ENCODE measurements at places on chromosomes 2 and 18.
A peak's percentile ranks its signal among the peaks of the same experiment; 100 is the strongest.

- DNase-seq = no peak
Observed at GRCh38 chr18:21483051-21483450, 117.5 kb downstream of the ESCO1 start.

DNA sequence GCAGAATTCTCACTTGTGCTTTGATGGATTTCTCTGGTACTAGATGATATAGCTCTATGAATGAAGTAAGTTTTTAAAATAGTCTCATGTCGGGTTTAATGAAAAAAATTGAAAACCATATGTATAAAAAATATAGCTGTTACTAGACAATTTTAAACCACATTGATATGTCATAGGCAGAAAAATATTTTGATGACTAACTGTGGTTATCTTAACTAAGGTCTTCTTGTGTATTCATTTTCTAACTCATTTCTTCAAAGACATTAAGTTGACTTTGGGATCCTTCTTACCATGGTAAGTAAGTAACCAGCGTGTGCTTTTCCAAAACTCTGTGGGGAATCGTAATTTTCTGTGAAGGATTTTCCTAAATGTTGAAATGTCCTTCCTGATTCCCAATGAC, 160.9 kb upstream of the COL3A1 start:
- DNase-seq = peak; percentile 92

DNA sequence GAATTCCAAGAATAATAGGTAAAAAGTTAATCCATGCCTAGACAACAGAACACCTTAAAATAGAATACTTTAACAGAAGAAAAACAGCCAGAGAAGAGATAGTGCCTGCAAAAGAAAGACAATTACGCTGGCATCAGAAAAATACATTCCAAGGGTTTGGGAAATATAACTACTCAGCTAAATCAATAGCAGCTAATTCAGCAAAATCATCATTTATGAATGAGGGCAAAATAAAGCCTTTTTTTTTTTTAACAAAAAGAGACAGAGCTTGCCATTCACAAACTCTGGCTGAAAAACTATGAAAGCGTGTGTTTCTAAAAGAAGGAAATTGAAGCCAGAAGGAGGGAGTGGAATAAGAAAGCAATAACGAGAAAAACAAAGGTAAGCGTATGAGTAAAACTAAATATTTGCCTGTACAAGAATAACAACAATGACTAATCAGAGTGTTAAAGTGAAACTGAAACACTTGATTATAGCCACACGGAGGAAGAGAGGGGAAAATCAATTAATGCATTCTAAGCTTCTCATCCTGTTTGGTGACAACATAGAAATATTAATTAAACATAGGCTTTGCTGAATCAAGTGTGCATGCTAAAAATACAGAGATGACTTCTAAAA, 90.2 kb downstream of the EHD3 start:
- no peak for DNase-seq

DNA sequence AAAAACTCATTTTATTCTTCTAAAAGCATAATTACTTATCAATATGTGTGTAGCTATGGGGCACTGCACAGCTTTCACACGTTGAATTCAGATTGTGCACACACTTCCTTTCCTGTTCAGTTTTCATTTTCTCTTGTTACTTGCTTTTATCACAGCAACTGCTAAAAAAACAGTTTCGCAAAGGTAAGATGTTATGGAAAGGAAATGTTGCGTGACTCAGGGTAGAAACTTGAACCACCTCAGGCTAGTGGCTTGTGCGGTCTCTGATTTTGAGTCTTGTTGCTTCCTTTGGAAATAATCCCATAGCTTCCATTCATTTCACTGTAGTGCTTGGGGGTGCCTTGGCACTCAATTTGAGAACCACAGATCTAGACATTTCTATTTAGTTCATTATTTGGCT, 171.9 kb downstream of the FMNL2 start:
- peak; percentile 54 for DNase-seq

- no peak for DNase-seq
Observed at GRCh38 chr2:84858123-84858522, 22.8 kb downstream of the TRABD2A start.

- no peak for DNase-seq
Observed at GRCh38 chr2:70834106-70834505, 1.5 kb downstream of the CD207 start.

DNA sequence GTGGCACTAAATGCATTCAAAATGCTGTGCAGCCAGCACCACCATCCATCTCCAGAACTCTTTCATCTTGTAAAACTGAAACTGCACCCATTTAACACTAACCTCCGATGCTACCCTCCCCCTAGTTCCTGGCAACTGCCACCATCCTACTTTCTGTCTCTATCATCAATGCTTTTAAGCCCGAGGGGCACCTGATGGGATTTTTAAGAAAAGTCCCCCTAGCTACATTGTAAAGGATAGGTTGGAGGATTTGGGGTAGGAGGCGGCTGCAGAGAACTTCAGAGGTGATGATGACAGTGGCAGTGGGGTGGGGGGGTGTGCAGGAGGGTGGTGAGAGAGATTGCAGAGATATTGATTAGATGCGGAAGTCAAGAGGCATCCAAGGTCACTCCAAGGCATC, 10.8 kb upstream of the YWHAQ start:
- DNase-seq = no peak

GRCh38 chr2:98473995-98474780, 29.5 kb downstream of the INPP4A start:
- no peak for DNase-seq

- peak; percentile 8 for DNase-seq
Observed at GRCh38 chr18:72652990-72653593, 109.0 kb upstream of the CBLN2 start.

GRCh38 chr2:159894145-159894838, 96.3 kb upstream of the CD302 start:
- no peak for DNase-seq

- DNase-seq = peak; percentile 8
Observed at GRCh38 chr2:201233192-201233811, 27.0 kb upstream of the CASP8 start.

GRCh38 chr2:236250909-236251579, 13.2 kb downstream of the ASB18 start:
- DNase-seq = no peak

DNA sequence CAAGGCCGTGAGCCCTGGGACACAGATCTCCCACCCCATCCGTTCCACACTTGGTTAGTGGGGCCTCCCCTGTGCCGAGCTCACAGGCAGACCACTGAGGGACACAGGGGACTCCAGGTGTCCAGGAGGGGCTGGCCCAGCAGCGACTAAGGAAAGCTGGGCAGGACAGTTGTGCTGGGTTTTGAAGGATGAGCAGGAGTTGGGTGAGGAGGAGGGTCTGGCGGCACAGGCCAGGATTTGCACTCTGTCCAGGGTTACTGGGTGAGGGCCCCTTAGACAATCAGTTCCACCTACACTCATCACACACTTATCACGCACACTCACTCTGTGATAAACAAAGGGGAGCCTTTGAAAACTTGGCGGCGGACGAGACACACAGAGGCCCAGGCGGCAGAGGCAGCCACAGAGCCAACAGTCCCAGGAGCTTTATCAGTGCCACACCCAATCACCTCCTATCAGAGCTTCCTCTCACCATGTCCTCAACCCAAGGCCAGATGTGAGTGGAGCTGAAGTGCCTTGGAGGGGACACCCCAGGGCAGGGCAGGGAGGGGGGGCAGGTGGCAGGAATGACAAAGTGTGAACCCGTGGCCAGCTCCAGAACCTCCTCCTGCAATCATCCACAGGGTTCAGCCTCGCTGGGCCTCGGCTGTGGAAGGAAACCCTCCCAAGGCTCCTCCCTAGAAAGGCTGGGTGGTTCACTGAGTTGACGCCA, 26.6 kb downstream of the BIN1 start:
- no peak for DNase-seq

- no peak for DNase-seq
Observed at GRCh38 chr2:26585100-26585499, 56.1 kb downstream of the CIB4 start.

GRCh38 chr2:189260361-189260814, 80.8 kb upstream of the COL5A2 start:
- peak; percentile 42 for DNase-seq

GRCh38 chr2:175247159-175247558, 65.6 kb upstream of the ATP5MC3 start:
- DNase-seq = no peak

DNA sequence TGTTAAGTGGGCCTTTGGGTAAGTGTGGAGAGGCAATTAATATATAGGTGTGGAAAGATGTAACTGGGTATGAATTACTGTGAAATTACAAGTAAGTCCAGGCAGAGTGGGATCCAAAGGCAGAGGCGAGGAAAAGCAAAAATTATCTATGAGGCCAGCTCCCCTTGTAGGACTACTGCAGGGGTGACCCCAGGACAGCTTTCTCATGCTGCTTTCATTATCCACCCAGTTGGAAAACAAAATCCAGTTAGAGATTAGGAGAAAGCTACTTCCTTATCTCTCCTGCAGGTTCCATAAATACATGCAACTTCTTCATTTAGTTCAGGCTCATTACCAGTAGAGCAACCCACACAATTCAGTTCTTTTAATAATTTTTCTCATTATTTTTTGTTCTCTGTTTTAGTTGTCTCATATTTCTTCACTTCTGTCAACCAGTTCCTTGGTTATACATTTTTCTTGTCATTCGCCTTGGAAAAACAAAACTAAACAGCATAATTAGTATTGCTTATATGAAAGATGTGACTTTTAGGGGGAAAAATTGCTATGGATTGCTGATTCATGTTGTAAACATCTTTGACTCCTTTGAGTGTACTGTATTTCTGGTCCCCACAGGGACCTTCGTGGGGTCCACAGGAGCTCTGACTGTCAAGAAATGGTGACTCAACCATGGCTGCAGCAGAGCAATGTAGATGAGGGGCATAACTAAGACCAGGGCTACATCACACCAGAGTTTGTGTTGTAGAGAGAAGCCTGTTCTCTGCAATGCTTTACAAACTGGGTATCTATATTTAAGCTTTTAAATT, 110.4 kb upstream of the PARD3B start:
- DNase-seq = peak; percentile 47

DNA sequence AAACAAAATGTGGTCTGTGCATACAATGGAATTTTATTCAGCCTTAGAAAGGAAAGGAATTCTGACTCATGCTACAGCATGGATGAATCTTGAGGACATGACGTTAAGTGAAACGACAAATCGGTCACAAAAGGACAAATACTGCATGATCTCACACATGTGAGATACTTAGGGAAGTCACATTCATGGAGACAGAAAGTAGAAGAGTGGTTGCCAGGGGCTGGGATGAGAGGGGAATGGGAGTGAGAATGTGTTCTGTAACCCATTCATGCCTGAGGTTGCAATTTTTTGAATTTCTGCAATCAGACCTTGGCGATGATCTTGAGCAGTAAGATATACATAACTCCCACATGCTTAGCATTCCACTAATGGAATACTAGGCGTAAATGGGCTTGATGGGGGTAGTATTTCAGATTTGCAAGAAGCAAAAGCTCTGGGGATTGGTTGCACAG, 22.0 kb downstream of the FHL2 start:
- peak; percentile 82 for DNase-seq

GRCh38 chr2:29269095-29269764, 154.0 kb downstream of the CLIP4 start:
- DNase-seq = no peak

- DNase-seq = peak; percentile 25
Observed at GRCh38 chr18:22838221-22838620, 94.9 kb upstream of the RBBP8 start.

DNA sequence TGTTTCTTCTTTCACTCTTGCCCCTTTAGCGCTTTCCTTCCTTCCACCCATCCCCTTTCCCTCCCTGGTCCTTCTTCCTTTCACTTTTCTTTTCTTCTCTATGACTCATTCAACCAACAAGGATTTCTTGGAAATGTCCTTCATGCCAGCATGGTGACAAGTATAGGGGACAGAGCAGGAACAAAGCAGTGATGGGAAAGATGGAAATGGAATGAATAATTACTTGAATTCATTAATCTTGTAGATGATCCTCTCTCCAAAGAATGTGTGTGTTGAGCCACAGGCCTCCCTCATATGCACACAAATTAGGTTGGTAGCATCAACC, 1.5 kb downstream of the VAMP5 start:
- peak; percentile 90 for DNase-seq

DNA sequence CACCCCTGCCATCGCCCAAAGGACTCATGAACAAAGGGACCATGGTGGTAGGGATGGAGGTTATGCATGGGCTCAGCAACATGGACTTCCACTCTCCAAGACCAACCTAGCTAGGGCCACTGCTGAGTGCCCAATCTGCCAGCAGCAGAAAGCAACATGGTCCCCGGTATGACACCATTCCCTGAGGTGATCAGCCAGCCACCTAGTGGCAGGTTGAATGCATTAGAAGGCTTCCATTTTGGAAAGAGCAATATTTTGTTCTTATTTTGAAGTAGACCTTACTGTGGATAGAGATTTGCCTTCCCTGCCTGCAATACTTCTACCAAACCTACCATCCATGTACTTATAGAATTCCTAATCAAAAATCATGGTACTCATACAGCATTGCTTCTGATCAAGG, 99.8 kb downstream of the METTL4 start:
- no peak for DNase-seq

DNA sequence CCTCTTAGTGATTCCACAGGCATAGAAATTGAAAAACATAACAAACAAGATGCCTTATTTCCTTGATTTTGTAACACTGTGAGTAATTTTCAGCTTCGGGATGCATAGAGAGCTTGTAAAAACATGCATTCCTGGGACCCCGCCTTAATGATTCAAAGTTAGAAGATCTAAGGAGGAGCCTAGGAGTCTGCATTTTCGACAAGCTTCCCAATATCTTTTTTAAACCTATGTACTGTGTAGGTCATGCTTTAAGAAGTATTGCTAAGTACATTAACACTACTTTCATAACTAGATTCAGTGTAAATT, 109.8 kb upstream of the ZNF516 start:
- no peak for DNase-seq

DNA sequence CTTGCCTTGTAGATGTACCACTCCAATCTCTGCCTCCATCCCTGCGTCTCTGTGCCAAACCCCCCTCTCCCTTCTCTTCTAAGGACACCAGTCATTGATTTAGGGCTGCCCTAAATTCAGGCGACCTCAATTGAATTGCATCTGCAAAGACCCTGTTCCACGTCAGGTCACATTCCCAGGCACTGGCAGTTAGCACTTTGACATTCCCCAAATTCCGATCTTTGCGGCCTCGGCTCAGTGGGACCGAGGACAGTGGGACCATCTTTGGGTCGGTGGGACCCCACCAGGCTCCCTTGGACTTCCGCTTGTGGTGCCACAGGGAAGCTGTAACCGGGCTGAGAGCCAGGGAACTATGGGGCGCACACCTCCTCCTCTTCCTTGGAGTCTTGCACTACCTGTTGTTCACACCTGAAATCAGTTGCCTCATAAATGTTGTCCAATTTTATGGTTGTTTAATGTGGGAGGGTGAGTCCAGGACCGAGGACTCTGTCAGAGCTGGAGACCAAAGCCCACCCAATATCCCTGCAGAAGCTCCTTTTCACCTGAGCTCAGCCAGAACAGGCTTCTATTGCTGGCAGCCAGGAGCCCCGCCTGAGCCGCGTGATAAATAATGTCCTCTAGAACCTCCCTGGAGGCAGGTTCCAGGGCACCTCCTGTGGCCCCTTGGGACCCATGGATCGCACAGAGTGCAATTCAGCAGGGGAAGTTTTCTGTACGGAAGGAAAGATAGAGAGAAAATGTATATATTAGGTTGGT, 271.6 kb downstream of the EIPR1 start:
- no peak for DNase-seq
